ENCODE measurements at places on chromosomes 7 and 10.

DNA sequence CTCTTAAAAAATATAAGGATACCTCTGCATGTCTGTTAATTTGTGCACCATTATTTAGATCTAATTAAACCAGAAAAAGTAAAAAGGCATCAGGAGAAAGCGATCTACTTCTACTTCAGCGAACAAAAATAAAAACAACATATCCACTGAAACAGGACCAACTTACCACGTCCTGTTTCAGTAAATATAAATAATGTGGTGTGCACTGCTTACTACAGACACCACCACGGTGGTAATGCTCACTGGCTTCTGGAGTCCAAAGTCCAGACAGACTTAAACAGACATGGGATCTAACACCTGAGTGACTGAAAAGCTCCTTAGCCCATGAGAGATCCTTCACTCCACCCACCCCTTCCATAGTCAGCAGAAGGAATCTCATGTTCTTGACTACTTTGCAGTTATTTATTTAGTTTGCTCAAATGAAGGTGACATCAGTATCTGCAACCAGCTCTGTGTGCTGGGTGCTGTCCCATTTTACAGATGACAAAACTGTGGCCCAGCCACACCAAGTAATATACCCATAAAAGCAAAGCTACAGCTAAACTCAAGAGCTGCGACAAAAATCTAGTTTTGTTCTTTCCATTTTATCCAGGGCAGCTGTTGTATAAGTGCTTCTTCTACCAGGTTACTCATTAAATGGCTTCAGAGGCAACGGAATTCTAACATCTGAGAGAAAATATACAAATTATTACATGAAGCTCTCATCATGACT lies 62.1 kb upstream of the NCAPG2 start:
- DNase-seq, result no peak

DNA sequence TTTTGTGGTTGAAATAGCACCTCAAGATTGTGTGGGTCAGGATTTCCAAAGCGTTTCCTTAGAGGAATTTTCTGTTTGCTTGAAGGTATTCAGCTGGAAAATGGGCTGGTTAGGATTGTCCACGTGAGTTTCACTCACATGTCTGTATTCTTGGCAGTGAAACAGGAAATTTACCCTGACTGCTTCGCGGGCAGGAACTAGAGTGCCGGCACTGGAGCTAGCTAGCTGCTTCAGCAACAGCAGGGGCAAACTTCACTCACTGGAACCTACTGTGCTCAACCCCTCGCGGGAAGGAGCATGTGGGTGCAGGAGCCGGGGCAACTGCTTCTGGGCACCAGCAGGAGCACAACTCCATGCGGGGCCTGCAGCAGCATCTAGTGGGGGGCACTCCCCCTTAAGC lies 38.0 kb upstream of the RTKN2 start:
- DNase-seq, result no peak

- peak; percentile 6 for DNase-seq
These were observed 227.5 kb downstream of the WDR11 start for GRCh38 chr10:121078672-121079102.

- DNase-seq, result no peak
These were observed 6.3 kb downstream of the COL28A1 start for GRCh38 chr7:7529328-7529727.

- DNase-seq, result no peak
These were observed 431.8 kb downstream of the RPS24 start for GRCh38 chr10:78465431-78465830.

- DNase-seq, result no peak
These were observed 73.4 kb downstream of the CFAP46 start for GRCh38 chr10:132868995-132869394.

DNA sequence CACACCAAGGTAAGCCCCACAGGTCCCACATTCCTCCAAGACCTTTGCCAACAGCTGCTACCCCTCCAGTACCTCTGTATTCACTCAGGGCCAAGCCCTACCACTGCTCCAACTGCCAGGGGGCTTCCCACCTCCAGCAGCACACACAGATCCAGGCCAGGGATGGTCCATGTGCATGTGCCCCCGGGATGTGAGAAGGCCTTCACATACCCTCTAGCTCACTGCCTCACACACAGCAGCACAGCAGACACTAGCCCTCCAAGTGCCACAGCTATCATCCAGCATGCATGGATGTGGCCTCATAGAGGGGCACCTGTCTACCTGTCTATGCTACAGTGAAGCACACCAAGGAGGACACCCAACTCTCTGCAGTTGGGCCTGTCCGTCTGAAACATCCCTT lies 488.8 kb downstream of the PLXNA4 start:
- DNase-seq, result no peak

GRCh38 chr7:41459183-41459582 lies 243.7 kb downstream of the INHBA start:
- no peak for DNase-seq

- no peak for DNase-seq
These were observed 340.2 kb downstream of the SUGCT start for GRCh38 chr7:40474790-40475680.

- DNase-seq, result no peak
These were observed 532.5 kb upstream of the FOXK1 start for GRCh38 chr7:4149645-4150044.

GRCh38 chr10:21166557-21167287 lies 269.6 kb upstream of the NEBL start:
- peak; percentile 33 for DNase-seq

DNA sequence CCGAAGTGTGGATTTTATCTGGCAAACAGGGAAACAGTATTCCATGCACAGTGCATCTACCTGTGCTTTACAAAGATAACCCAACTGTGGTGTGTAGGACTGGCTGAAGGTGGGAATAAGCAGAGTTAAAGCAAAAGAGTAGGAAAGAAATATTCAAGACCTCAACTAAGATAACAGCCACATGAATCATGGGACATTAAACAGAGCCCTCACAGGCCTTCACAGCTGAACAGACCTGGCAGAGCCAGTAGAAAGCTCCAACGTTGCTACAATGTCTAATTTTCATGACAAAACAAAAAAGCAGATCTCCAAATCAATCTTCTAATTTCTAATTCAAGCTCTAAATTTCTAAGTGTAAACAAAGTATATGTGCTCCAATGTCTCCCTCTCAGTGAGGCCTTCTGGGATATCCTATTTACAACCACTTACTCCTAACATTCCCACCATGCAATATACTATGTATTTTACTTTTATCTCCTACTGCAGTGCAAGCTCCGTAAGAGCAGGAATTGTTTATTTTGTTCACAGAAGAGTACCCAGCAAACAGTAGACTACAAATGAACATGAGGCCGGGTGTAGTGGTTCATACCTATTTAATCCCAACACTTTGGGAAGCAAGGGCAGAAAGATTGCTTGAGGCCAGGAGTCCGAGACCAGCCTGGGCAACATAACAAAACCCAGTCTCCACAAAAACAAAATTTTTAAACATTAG lies 63.5 kb downstream of the UBE2H start:
- no peak for DNase-seq

- DNase-seq, result no peak
These were observed 33.9 kb downstream of the TSPAN14 start for GRCh38 chr10:80487791-80488538.

DNA sequence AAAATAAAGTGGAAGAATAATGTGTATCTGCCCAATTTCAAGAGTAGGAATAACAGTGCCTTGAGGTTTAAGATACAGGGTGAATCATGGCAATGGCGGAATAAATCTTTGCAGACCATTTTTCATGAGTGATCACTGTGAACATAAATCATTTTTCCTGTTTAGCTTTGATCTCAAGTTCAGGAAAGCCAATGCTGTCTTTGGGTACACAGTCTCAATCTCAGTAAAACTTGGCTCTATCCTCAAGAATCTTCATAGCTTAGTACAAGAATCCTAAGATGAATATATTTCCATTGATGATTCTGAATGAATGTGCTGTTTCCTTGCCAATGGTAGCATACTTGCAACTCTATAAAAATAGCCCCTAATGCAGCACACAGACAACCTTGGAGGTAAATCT lies 6.8 kb downstream of the NAMPT start:
- no peak for DNase-seq

DNA sequence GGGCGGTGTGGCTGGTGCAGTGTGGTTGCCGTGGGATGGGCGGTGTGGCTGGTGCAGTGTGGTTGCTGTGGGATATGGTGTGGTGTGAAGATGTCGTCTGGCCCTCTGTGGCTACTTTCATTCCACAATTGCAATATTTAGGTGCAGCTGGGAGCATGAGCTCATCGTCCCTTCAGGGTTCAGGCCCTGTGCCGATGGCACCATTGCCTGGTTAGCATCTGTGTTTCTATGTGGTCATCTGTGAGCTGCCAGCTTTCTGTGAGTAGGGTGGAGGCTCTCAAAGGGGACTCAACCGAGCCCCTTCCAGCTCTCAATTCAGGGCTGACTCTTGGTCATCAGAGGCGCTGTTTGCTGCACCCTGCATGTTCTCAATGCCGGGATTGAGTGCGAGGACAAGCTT lies 3.6 kb downstream of the ADGRA1 start:
- DNase-seq, result no peak

DNA sequence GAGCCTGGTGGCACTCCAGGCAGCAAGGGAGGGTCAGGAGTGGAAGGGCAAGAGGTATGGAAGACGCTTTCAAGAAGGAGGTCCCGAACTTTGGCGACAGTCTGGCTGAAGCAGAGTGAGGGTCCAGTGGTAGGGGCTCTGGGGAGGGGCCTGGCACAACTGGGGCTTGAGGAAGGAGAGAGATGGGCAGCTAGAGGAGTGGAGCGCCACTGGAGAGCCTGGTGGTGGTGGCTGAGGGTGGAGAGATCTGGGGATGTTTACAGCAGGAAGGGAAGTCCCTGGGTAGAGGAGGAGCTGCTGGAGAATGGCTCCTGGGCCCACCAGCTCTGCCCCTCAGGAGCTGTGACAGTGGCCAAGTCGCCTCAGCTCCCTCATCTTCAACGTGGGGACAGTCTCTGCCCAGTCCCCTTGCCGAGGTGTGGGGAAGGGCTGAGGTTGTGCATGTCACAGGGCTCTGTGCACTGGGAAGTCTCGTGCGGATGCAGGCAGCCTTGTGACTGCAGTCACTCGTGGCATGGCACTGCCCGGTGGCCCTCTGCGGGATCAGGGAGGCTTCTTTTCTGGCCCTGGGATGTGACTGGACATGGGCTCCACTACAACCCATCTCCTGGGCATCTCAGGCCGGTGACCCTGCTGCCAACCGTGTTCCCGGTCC lies 18.5 kb downstream of the UBTD1 start:
- DNase-seq, result no peak

DNA sequence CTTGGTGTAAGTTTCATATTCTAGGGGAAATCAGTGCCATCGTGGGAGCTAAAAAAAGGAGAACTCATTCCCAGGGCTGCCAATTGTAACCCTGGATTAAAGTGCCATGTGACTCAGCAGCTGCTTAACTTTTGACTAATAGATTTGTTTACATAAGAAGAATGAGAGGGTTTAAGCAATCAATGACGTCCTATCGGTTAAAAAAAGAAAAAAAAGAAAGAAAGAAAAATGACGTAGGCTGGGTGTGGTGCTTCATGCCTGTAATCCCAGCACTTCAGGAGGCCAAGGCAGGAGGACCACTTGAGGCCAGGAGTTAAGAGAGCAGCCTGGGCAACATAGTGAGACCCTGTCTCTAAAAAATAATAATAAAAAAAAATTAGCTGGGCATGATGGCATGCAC lies 116.2 kb upstream of the AFAP1L2 start:
- DNase-seq, result no peak

GRCh38 chr10:21888959-21889358 lies 114.6 kb downstream of the DNAJC1 start:
- DNase-seq, result no peak

DNA sequence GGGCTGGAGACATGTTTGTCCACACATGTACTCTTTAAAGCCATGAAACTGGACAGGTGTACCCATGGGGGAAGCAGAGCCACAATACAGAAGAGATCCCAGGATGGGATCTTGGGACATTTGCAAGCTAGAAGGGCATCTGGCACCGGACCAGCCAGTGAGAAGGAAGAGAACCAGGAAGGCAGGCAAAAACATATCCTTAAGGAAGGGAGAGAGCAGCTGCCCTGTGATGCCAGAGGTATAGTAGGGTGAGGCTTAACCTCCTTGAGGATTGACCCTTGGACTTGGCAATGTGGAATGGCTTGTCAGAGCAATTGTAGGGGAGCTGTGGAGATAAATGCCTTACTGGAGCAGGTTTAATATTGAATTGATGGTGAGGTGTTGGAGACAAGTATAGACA lies 17.9 kb upstream of the SUV39H2 start:
- no peak for DNase-seq

- peak; percentile 95 for DNase-seq
These were observed at the start of gene SRPK2 for GRCh38 chr7:105388356-105389087. Gene SRPK2 (minus strand): TSS chr7:105388921.

- peak; percentile 65 for DNase-seq
These were observed 10.5 kb upstream of the TTYH3 start for GRCh38 chr7:2621061-2621828.

DNA sequence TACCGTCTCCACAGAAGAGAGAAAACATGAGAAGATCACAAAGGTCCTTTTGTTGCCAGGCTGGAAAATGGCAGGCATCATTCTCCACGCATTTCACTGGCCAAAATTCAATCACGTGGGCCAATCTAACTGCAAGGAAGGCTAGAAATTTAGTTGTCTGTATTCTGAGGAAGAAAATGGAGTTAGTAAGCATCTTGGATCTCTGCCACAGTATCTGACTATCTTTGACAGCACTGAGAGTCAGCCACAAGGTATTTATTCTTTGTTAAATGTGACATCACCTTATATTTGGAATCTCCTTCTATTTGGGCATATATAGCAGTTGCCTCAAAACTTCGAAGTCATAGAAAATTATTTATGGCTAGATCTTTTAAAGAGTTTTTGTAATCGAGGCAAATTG lies 213.9 kb downstream of the NSUN6 start:
- no peak for DNase-seq

DNA sequence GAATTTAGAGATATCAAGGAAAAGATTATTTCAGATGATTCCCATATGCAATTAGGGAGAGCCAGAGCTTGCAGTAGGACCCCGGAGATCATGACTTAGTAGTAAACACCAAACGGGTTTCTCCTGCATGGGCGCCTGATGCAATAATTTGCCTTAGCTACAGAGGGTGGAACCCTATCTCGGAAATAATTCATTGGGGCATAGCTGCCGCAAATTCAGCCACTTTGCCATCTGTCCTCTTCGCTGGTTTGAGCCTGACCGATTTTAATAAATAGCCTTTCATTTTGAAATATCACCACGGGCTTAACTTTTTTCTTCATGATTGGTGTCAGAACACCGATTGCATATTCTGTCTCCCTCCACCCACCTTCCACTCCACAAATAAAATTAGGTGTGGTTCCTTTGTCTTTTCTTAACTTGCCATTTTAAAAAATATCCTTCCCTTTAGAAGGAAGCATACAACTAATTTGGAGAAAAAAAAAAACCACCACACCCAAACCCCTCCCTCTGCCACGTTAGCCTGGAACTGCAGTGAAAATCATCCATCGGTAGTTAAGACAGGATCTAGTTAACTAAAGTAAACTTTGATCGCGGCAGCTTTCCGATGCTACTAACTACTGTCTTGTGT lies 1.4 kb downstream of the GARS1 start:
- no peak for DNase-seq

- DNase-seq, result no peak
These were observed 124.6 kb upstream of the ZNF479 start for GRCh38 chr7:57256637-57257375.

GRCh38 chr10:10730471-10731043 lies 287.1 kb upstream of the CELF2 start:
- no peak for DNase-seq

GRCh38 chr7:37481722-37482288 lies 33.1 kb upstream of the ELMO1 start:
- DNase-seq, result no peak

GRCh38 chr10:20771051-20771450 lies 126.1 kb downstream of the NEBL start:
- DNase-seq, result no peak
